ENCODE measurements at places on chromosomes 3 and 15.

- DNase-seq: no peak
Measured at GRCh38 chr3:118705487-118706219, 329.0 kb downstream of the IGSF11 start.

DNA sequence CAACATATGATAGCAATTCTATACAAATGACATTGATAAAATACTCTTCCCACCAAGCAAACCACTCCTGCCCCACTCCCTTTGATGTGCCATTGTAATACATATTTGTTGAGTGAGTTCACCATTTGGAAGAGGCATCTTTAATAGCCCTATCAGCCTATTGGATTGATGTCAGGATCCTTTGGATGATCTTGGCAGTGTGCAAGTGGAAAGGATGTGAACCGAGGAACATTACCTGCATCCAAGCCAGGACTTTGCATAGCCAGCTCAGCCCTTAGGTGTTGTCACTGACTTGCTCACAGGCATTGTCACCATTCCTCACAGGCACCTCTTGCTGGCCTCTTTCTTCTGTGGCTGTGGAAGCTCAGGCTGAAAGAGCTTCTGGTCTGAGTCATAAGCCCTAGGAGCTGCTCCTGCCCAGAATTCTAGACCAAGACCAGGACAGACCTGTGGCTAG lies 16.5 kb upstream of the TIMP4 start:
- DNase-seq: no peak

GRCh38 chr3:12662593-12663400 lies 1.1 kb downstream of the RAF1 start:
- peak; percentile 56 for DNase-seq

- no peak for DNase-seq
Measured at GRCh38 chr3:159796744-159797143, 191.9 kb upstream of the IL12A start.

GRCh38 chr15:63992300-63992699 lies 54.0 kb downstream of the DAPK2 start:
- DNase-seq: no peak

- DNase-seq: no peak
Measured at GRCh38 chr15:58554758-58555157, 123.0 kb downstream of the LIPC start.

DNA sequence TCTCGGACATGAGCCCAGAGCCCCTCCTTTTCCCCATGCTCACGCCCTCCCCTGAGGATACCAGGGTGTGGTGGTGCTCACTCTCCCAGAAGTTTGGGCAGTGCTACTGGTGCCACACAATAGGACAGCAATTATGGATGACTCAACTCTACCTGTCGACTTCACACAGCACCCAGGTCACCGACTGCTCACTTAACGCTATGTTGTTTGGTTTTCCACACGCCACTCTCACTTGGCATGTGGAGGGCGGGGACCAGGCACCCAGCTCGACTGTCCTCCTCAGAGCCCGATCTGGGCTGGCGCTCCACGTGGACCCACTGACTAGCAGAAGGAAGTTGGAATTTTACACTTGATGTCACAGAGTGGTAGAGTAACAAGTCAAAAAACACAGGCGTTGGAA lies 30.9 kb downstream of the STIMATE start:
- no peak for DNase-seq

GRCh38 chr3:126146034-126146433 lies 34.4 kb downstream of the ALDH1L1 start:
- DNase-seq: no peak

- no peak for DNase-seq
Measured at GRCh38 chr3:194870394-194871110, 184.9 kb downstream of the FAM43A start.

DNA sequence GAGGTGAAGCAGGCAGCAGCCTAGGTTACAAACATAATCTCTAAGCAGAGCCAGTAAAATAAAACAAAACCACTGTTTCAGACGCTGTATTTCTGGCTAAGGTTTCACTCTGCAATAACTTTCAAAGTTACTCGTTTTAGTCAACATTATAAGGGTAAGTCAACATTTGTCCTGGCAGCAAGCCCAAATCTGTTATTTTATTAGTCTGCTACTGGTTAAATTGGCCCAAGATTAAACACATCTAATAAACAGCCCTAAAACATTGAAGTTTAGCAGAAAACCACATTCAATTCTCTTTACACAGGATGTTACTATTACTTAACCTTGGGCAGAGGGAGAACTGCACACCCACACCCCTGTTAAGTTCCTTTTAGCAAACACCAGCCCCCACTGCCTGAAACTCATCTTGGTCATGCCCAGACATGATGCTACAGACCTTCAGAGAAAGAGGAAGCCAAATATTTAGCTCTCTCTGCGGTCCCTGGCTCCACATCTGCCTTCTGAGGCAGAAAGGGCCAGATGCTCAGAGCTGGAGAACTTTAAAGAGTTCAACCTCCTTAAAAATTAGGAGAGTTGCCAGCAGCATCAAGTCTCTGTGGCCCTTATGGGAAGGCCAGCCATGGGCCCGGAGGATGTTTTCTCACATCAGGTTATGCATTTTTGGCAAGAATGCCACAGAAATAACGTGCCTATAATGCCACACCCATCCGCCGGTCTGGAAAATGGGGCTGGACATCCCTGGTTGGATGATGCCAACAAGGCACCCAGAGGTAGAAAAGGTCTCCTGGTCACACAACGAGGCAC lies 17.9 kb downstream of the ARHGEF3 start:
- DNase-seq: peak; percentile 56

GRCh38 chr3:97871801-97872524 lies 50.2 kb downstream of the CRYBG3 start:
- no peak for DNase-seq
